ENCODE measurements at places on chromosomes 2 and 18. TPM values are rescaled to one million over a fixed set of nuclear protein-coding genes. Genes with fewer than 3 reads are reported as not detected.

The SLC23A3 gene
- not detected for total RNA-seq

DNA sequence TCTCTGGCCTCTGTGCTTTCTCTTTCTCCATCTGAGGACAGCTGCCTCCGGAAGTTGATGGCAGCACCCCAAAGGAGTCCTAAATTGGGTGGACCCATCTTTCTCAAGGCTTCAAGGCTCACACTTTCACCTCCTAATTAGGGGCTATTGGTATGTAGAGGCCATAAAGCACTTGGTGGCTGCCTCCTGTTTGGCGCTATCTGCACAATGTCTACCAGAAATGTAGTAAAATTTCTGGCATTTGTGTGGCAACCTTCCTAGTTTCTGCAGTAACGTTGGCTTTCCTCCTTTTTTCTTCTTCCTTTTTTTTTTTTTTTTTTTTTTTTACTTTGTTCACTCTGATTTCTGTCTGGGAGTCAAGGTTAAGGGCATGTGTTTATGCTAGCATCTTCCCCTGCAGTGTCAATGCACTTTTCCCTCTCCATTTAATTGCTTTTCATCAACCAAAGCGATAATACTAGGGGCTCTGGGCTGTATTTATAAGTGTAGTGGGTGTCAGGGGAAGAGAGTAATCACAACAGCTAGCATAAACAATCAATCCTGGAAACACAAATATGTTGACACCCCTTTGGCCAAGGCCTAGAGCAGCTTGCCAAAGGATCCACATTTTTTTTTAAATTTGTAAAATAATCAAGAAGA, 86.0 kb downstream of the TACR1 start:
- DNase-seq, result no peak

GRCh38 chr2:219676586-219676985, 49.2 kb downstream of the SLC4A3 start:
- DNase-seq, result no peak

DNA sequence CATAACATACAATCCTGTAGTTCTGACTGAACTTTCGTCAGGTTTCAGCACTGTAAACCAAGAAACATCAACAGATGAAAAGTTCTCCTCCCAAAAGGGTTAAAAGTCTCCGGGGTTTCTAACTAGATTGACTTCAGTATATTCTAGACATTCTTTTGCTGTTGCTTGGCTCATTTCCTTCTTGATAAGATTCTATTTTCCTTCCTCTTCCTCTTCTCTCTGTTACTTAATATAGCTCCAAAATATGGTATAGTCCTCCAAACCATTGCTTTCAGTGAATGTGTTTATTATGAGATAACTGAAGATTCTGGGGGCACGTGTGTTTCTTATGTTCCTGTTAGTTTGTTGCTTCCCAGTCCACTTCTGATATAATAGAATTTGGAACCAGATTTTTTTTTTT, 46.4 kb upstream of the MAP4K3 start:
- no peak for DNase-seq

GRCh38 chr2:100919316-100919715, 82.8 kb upstream of the RPL31 start:
- no peak for DNase-seq

The C2orf15 gene
- total RNA-seq, result not detected
